ENCODE measurements at places on chromosomes 11 and 22.

DNA sequence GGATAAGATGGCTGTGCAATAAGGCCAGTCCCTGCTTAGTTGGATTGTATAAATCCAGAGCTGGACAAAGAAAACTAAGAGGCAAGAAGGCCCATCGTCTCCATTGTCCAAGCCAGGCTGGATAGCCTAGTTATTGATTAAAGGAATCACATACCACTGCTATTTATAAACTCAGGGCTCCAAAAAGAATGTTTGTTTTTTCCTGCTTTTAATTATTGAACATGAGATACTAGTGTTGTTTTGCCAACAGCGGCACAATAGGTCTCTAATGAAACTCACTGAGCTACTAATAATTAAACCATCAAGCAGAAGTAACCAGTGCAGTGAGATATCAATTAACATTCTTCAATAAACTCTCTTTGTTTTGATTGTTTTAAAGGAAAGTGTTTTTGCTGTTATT lies 259.7 kb downstream of the INSC start:
- DNase-seq: no peak

DNA sequence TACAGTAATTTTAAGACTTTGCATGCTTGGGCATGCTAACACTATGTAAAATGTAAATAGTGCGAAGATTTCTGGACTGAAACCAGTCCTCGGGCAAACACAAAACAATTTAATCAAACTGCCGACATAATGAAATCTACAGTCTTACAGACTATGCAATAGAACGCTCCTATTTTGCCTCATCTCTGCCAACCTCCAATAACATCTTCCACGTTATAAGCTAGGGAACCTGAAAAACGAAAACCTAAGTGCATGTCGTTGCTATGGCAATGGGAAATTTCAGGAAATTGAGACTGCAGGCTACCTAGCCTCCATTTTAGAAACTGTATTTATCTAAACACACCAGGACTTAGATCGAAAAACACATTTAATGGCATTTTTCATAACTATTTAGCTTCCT lies 1.1 kb downstream of the CSTF3 start:
- no peak for DNase-seq

DNA sequence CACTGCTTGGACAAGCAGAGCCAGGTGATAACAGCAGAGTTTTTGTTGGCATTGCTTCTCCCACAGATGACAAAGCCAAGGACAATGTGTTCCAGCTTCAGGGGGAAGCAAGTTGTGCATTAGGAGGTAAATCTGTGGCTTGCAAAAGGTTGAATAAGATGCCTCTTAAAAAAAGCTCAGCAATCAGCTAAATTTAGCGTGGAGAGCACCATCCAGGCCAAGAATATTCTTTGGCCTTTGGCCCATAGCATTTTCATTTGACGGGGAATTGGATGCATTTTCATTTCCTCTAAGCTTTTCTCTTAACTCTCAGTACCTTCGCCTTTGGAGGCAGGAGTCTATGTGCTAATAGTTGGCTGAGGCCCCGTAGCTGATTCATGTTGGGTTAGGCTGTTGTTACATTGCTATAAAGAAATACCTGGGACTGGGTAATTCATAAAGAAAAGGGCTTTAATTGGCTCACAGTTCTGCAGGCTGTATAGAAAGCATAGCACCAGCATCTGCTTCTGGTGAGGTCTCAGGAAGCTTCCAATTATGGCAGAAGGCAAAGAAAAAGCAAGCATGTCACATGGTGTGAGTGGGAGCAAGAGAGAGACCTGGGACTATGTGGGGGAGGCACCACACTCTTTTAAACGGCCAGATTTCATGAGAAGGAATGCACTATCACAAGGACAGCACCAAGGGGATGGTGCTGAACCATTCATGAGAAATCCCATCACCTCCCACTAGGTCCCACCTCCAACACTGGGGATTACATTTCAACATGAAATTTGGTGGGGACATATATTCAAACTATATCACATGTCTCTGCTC lies 350.1 kb upstream of the C11orf87 start:
- DNase-seq: no peak

DNA sequence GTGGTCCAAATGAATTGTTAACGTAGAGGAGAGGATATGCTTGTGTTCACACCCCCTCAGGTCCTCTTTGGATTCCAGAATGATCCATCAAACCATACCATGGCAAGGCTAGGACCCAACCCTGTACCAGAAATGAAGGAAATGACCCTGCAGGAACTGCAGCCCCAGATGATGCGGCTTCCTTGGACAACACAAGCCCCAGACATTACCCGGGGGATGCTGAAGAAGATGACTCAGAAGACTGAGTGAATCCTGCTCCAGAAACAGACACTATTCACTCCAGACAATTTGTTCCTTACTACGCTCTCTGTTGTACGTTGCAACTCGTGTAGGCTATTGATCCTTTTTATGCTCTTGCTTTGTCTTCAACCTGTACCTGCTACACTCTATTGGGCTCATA lies 15.2 kb upstream of the MTMR2 start:
- DNase-seq: no peak
